Dermis blood vessel endothelial cell (primary cell): ENCODE measurements at places on chromosomes 6 and 20. TPM values are rescaled to one million over a fixed set of nuclear protein-coding genes. Genes with fewer than 3 reads are reported as not detected.

GRCh38 chr6:56424542-56425083 lies 177.2 kb upstream of the COL21A1 start:
- DNase-seq: no peak

DNA sequence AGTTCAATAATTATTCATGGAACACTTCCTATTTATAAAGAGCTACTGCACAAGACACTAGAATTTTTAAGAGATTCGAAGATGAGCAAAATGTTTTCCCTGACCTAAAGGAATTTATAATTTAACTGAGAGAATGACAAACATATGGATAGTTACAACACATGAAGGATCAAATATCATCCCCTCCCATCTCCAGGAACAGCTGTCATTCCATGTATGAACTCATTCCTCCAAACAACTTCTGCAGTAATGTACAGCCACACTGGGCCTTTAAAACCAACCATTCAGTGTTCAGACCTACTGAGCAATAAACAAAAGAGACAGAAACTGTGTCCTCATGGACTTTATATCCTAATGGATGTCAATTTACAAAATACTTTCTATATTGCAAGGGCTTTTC lies 87.8 kb downstream of the KIF16B start:
- DNase-seq: no peak

PNPLA1 gene
- total RNA-seq: not detected in 2 replicates

L3MBTL3 gene
- total RNA-seq: 34.7 and 54.7 TPM in 2 replicates

- DNase-seq: peak; percentile 52
Measured at GRCh38 chr6:82017288-82017687, 230.3 kb downstream of the IBTK start.

GRCh38 chr6:106530502-106530901 lies 98.8 kb downstream of the RTN4IP1 start:
- peak; percentile 88 for DNase-seq

DNA sequence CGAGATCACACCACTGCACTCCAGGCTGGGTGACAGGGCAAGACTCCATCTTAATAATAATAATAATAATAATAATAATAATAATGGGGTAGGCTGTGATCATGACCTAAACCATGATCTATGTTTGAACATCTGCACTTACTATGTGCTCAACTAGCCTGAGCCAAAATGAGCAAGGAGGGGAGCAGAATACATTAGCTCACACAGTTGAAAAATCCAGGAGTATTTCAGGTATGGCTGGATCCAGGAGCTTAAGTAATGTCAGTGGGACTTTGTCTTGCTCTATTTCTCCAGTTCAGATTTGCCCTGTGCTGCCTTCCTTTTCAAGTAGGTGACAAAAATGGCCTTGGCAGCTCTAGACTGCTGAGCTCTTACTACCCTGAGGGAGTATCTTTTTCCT lies 32.7 kb upstream of the SLC9A8 start:
- DNase-seq: no peak
